D721Med (cell line): ENCODE measurements at places on chromosomes 1 and 21.

DNA sequence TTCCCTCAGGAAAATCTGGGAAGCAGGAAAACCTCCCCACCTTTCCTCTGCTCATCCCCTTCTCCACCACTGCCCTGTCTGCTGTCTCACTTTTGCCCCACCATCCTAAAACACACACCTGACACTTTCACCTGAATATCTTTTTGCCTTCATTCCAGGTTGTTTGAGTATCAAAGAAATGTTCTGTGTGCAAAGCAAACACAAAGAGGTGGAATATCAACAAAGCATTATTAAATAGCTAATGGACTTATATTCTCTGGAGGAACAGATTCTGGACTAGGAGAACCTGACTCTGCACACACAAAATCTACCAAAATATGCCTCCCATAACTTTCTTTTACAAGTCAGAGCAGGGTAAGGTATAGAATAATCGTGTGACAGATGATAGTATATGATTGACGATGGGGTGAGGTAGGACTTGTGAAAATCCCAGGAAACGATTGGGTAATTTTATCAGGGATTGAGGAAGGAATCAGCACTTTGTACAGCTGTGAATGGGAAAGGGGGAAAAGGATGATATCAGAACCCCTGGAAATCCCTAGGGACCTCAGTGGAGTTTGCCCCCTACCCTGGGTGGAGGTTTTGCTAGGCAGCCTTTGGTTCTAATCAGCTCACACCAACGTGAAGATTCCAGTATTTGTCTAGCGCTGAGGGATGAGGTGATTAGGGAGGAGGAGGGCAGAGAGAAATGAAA lies 87.7 kb downstream of the PROX1 start:
- DNase-seq = no peak

- no peak for DNase-seq
Measured at GRCh38 chr1:20993716-20994575, 182.8 kb downstream of the EIF4G3 start.

DNA sequence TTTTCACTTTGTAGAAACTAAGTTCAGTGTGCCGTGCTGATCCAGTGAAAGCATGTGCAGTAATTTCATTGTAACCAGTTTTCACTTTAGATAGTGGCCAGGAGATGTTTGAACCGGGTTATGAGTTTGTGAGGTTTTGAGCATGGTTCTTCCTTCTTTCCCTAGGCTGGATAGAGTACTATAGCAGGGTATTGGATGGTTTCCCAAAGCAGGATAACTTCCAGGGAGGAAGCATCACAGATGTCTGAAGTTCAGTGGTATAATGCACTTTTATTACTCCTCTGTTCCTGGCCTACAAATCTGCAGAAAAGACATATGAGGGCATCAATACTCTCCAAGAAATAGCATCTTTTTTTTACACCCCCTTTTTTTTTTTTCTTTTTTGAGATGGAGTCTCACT lies 823.1 kb downstream of the USP25 start:
- DNase-seq = no peak

- DNase-seq = no peak
Measured at GRCh38 chr1:190138702-190139101, 339.0 kb downstream of the BRINP3 start.

- no peak for DNase-seq
Measured at GRCh38 chr1:95583661-95584210, 349.7 kb downstream of the RWDD3 start.

GRCh38 chr1:85611856-85612255 lies 31.3 kb downstream of the CCN1 start:
- no peak for DNase-seq

- no peak for DNase-seq
Measured at GRCh38 chr1:219247441-219247840, 73.8 kb downstream of the LYPLAL1 start.

- no peak for DNase-seq
Measured at GRCh38 chr1:26360807-26361604, 7.1 kb upstream of the CRYBG2 start.

GRCh38 chr1:231016234-231016633 lies 23.8 kb downstream of the FAM89A start:
- DNase-seq = no peak

- DNase-seq = no peak
Measured at GRCh38 chr21:17950591-17950990, 131.4 kb upstream of the C21orf91 start.

DNA sequence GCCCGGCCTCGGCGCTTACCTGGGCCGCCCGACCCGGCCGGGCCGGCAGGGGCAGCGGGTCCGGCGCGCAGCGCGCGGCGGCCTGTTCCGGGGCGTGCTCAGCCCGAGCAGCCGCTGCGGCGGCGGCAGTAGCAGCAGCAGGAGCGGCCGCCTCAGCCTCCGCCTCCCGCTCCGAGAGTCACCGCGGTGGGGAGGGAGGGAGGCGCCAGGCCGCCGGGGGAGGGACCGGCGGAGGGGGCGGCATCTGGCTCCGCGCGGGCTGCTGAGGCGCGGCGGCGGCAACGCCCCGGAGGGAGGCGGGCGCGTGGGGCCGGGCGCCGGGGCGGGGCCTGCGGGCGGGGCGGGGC lies at the start of gene CTNNBIP1:
TSS of gene CTNNBIP1 (minus strand) at position 194 of the 347 bp plus-strand sequence. CDS start 38,205 bp downstream, outside the sequence.
- no peak for DNase-seq

- DNase-seq = no peak
Measured at GRCh38 chr21:45870851-45871615, 110.5 kb upstream of the COL6A1 start.

- DNase-seq = no peak
Measured at GRCh38 chr1:160672789-160673695, 26.2 kb upstream of the SLAMF1 start.

GRCh38 chr1:227945891-227946623 lies 1.7 kb downstream of the WNT9A start:
- DNase-seq = no peak

GRCh38 chr1:167212025-167212424 lies 8.7 kb upstream of the POU2F1 start:
- no peak for DNase-seq

- no peak for DNase-seq
Measured at GRCh38 chr1:232657426-232658005, 27.6 kb upstream of the SIPA1L2 start.

DNA sequence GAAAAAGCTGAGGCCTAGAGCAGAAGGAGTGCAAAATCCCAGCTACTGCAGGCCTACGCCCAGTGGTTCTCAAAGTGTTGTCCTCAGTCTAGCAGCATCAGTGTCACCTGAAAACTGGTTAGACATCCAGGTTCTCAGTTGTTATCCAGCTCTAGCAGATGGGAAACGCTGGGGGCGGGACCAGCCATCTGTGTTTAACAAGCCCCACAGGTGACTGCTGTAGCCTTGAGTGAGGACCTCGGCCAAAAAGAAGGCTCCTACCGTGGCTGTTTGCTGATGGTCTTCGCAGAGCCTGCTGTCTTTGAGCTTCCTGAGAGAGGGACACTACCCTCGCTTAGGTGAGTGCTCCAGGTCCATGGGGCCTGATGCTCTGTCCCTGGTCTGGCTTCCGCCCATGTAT lies 69.7 kb downstream of the LRRN2 start:
- no peak for DNase-seq

DNA sequence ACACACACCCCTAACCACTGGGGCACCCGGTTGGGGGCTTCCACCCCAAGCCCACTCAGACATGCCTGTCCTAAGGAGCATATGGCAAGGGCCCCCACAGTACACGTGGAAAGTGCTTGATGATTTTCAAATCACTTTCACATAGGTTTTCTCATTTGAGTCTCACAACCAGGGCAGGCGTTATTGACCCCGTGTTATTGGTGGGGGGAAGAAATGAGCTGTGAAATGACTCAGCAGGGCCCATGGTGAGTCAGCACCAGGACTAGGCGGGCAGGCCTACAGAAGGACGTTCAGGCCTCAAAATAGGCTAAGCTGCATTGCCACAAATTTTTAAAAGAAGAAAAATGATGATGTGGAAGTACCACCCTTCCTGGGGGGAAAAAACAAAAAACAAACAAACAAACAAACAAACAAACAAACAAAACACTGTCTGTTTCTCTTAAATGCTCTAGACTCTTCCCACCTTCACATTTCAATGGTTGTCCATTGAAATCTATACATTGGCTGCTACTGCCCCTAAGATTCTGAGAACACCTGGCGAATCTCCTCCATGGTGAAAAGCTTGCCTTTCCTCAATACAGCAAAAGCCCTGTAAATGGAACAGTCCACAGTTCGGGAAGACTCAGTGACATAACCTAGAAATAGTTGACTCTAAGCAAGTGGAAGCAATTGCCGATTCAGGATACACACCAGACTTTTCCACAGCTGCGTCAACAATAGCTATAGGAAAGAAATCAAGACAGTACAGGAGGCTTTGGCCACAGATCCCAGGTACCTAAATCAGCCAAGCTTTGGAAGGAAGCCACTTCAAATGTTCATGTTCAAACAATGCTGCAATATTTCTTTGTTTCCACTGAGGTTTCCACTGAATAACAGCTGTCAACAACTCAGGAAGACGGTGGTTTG lies 234.7 kb downstream of the TOMM20 start:
- no peak for DNase-seq

GRCh38 chr1:26828411-26828991 lies 2.0 kb downstream of the ZDHHC18 start:
- DNase-seq = no peak

- no peak for DNase-seq
Measured at GRCh38 chr1:89633248-89633799, 404 bp downstream of the LRRC8C start.

- DNase-seq = no peak
Measured at GRCh38 chr1:150971583-150972416, 2.8 kb downstream of the CERS2 start.

DNA sequence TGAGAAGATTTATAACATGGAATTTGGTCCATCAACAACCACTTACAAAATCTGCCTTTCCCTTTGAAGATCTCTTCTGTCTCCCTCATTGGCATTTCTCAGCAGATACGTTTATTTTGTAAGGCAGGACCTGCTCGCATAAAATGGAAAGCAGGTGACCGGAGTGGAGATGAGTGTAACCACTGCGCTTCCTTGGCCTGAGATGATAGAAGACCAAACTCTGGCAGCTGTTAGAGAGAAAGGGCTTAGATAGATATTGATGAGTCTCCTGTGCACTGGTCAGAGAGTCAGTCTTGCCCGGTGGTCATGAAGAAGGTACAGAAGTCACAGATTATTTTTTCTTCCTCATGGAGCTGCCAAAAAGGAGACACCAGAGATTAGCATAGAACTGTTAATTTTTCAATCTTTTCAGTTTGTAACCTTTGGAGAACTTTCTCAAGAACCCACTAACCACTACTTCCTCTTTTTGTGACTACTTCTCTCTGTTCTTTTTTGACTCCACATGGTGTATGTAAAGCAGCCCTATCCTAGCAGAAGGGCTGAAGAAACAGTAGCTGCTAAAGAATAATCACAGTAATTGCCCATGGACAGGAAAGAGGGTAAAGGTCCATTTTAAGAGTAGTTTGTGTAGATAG lies 47.6 kb downstream of the FCRL3 start:
- DNase-seq = no peak

DNA sequence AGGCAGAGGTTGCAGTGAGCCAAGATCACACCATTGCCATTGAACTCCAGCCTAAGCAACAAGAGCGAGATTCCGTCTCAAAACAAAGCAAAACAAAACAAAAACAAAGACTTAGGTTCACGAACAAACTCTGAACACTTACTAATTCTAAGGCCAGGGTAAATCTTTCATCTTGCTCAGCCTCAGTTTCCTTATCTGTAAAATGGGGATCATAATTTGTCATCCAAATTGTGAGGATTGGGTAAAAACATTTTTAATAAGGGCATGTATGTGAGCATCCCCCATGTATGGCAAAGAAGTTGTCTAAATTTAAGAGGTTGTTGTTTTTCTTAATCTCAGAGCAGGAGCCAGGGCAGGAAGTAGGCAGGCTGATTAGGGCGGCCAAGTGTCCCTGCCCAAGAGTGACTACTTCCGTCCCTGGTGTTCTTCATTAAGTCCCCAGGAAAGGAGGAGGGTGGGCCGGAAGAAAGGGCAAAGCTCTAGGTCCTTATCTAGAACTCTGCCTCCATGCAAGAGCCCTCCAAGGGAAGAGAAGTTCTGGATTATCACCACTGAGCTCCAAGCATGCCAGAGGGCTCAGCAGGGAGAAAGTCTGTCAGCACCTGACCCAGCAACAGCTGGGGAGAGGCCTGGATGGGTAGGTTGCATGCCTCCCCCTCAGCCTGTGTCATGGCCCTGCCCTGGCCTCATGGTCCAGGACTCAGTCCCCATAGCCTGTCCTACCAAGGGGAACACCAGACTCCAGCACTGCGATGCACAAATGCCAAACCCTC lies 49.9 kb upstream of the CLIC4 start:
- DNase-seq = no peak

DNA sequence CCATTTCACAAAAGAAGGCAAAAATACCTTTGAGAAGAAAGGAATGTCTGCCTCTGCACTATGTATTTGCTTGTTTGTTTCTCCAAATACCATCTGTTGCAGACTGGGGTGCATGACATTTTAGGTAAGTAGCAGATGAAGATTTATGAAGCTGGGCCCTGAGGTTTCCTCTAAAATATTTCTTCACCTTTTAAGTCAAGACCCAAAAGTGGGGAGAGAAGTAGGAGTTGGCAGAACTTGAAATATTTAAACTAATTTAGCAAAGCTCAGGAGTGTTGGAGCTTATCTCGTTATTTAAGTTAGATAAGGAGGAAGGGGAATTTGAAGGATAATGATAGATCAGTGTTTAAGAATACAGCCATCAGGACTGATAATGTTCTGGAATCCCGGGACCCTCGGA lies 152.9 kb downstream of the DHRS3 start:
- DNase-seq = no peak

GRCh38 chr1:99216956-99217355 lies 47.3 kb upstream of the PLPPR4 start:
- DNase-seq = no peak

- no peak for DNase-seq
Measured at GRCh38 chr1:25056536-25056935, 126.5 kb upstream of the RUNX3 start.

DNA sequence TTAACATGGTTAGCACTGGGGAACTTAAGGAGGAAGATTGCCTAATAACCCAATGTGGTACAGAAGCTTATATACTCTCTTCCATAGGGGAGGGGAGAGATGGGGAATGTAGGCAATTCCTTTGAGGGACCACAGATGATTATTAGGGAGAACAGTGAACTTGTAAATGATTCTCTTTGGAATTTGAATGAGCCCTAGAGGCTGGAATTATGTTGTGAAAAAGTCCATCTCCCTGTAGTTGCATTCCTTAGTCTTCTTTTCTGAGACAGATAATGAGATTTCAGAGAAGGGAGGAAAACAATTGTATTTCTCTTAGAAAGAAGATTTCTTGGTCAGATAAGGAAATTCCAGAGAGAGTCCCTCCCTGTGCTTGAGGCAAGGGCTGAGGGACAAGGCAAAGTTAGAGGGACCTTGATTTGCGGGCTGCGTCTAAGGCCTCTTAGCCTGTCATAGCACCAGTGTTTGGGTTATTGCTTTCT lies 89.0 kb upstream of the HMCN1 start:
- no peak for DNase-seq

- no peak for DNase-seq
Measured at GRCh38 chr1:192609110-192610079, 26.6 kb upstream of the RGS13 start.

GRCh38 chr1:115343200-115343737 lies 5.2 kb upstream of the NGF start:
- DNase-seq = no peak

DNA sequence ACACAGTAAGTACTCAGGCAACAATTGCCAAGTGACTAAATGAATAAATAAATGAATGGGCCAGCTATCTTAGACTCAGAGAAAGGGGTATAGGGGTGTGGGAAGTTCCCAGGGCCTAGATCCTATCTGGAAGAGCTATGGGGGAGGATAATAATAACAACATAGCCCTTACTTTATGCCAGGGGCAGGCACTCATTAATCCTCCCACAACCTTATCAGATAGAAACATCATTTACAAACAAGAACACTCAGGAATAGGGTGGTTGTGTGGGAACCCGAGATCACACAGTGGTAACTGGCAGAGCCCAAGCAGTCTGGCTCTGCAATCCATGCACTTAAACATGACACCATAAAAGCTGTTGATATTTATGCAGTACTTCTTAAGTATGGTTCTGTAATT lies 128.2 kb upstream of the SPATA6 start:
- no peak for DNase-seq
